Activated naive CD4-positive, alpha-beta T cell treated with anti-CD3 and anti-CD28 coated beads, Interleukin-2, amount 50 U/mL, for 72 hours (primary cell): ENCODE measurements at places on chromosomes 7 and 10. TPM values are rescaled to one million over a fixed set of nuclear protein-coding genes. Genes with fewer than 3 reads are reported as not detected.

EGFR gene
- not detected for total RNA-seq

PKD2L1 gene
- total RNA-seq, result 0.10 TPM

CNPY1 gene
- total RNA-seq, result not detected

AGR3 gene
- total RNA-seq, result not detected

AQP1 gene
- total RNA-seq, result not detected

NEUROD6 gene
- not detected for total RNA-seq

SH2D4B gene
- total RNA-seq, result not detected

CHST3 gene
- 0.88 TPM for total RNA-seq

NEBL gene
- total RNA-seq, result 0.02 TPM
